Cerebellum (tissue), 4 donors: ENCODE measurements at places on chromosomes 5 and 9. TPM values are rescaled to one million over a fixed set of nuclear protein-coding genes. Genes with fewer than 3 reads are reported as not detected.

GRCh38 chr5:155017610-155018009 is 4.1 kb downstream of the KIF4B start:
- DNase-seq: no peak

- DNase-seq: peak; percentile 39
Observed at GRCh38 chr5:142874540-142874939, 104.4 kb downstream of the ARHGAP26 start.

- DNase-seq: peak; percentile 76
Observed at GRCh38 chr5:161700065-161700464, 14.5 kb downstream of the GABRA6 start.

- DNase-seq: no peak
Observed at GRCh38 chr5:148873690-148874485, 47.5 kb downstream of the ADRB2 start.

GRCh38 chr5:111762895-111763294 is 5.9 kb upstream of the NREP start:
- DNase-seq: no peak

DNA sequence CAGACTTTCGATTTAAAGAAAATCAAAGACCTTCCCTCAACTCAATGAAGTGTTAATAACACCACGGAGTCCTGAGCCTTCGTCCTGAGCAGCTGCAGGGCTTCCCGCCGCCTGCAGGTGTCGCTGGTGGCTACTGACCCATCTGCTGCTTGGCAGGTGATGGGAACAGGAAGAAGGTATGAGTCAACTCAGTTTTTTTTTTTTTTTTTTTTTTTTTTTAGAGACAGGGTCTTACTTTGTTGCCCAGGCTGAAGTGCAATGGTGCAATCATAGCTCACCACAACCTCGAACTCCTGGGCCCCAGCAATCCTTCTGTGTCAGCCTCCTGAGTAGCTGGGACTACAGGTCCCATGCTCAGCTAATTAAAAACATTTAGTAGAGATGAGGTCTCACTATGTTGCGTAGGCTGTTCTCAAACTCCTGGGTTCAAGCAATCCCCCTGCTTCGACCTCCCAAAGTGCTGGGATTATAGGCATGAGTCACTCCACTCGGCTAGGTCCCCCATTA is 185.7 kb upstream of the IL12B start:
- DNase-seq: no peak

DNA sequence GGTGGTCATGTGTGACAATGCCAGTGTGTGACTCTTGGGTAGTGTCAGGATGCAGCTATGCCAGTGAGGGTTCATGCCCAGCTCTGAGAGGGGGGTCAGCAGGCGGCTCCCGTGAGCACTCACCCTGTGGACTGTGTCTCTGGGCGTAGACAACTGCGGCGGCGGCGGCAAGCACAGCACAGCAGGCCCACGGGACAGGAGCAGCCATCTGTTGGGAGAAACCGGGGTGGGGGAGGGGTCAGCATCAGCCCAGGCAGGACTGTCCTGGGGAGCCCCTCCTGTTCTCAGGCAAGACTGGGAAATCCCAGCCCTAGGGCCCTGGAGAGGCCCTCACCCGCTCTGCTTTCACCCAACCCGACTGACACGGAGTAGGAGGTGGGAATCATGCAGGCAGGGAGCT is 20.8 kb downstream of the CNTFR start:
- DNase-seq: no peak

GRCh38 chr5:120567921-120568320 is 103.8 kb downstream of the PRR16 start:
- DNase-seq: no peak

The PWWP2A gene
- total RNA-seq: 48.8 TPM

The OBP2B gene
- not detected for total RNA-seq

The PCDHAC2 gene
- 34.8 TPM for total RNA-seq

The MARCOL gene
- not detected for total RNA-seq

The BNC2 gene
- 5.2 TPM for total RNA-seq
